Posterior cingulate gyrus (tissue), 11 donors: ENCODE measurements at places on chromosomes 16 and 17.

DNA sequence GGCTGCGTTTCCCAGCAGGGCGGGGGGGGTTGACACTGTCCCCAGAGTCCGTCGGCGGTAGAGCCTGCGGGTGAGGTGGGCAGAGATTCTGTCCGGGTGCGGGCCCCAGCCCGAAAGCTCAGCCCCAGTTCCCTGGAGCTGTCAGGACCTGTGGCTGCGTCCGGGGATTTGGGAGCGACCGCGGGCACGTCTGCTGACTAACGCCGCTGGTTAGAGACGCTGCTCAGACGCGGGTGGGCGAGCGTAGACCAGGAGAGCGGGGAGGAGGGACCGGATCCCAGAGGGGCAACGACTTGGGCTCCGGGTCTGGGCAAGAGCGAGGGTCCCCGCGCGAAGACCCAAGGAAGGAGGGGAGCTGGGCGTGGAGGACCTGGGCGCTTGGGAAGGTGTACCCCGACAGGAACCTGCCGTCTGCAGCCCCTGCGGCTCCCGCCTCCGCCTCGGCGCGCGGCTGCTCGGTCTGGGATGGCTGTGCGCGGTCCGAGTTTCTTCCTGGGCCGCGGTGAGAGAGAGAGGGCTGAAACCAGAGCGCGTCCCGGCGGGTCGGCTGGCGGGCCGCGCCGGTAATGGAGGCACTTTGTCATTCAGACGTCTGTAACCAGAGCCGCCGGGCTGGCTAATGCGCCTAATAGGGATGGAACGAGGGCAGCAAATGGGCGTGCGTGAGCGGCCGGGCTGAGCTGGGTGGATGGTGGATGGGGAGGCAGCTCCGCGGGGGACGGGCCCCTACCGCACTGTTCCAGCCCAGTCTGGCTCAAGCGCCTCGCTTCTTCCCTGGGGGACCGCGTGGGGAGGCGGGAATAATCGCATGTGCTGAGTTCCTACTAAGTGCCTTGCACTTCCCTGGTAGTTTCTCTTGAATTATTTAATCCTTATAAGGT, 2.3 kb downstream of the NGFR start:
- no peak for DNase-seq

- no peak for DNase-seq
Measured at GRCh38 chr17:17603178-17603894, 11.8 kb upstream of the PEMT start.

DNA sequence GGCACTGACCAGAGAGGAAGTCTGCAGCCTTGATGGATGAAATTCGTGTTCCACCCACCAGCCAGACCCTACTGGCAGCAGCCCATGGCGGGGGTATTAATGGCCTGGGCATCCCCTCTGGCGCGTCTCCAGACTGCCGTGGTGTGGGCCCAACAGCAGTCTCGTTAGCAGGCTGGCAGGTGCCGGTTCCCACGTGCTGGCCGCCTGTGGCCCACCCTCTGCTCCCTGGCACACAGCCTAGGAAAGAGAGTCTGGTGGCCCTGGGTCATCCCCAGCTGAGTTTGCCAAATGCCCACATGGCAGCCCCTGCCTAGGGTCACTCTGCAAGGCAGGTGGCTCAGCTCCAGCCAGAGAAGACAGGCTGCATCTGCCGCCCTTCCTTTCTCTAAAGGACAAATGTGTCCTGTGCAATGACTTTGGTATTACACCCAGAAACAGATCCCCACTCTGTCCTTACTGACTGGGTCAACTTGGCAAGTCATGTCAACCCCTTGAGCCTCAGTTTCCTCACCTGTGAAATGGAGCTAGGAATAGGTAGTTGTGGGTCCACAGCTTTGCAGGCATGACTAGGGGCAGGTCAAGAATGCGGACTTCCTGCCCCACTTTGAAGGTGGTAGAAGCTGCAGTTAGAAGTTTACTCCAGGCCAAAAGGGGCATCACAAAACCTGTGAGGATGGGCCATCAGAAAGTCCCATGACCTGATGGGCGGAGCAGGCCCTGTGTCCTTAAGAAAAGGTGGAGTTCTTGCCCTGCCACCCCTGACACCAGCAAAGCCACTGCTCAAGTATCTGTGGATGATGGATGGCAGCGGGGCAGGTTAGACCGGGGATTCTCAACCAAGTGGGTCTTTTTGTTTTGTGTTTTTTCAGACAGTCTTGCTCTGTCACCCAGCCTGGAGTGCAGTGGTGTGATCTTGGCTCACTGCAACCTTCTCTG, 76.6 kb downstream of the ABCC6 start:
- peak; percentile 73 for DNase-seq

DNA sequence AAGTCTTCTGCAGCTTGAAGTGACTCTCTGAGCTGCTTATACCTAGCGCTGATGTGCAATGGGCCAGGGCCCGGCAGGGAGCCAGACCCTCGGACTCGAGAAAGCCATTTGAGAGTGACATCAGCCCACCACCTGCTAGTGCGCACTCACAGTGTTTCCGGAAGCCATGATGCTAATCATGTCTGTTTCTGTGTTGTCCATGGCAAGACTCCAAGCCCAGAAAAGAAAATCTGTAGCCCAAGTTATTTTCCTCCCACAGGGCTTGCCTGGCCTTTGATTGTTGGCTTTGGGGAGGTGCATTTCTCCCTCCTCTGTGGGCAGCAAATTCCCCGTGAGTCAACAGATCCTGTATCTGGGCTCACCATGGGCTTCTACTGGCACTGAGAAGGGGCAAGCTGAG, 1.8 kb upstream of the CDRT4 start:
- no peak for DNase-seq

GRCh38 chr17:280901-281300, 71.7 kb downstream of the RPH3AL start:
- no peak for DNase-seq

GRCh38 chr17:32658470-32659418, 172.0 kb downstream of the CDK5R1 start:
- no peak for DNase-seq

DNA sequence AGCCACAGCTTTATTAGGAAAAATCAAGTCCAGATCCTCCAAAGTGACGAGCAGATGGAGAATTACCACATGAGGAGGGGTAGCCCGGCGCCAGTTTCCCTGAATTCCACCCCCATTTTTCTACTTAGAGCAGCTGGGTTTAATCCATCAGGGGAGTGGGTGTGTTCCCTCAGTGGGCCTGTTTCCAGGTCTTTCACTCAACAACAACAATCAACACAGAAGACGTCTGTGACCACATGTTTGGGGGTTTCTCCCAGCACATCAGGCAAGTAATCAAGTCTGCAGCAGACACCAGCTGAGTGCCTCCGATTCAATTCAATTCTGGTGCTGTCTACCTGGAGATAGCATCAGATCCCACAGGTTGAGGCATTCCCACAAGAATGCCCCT, 6.8 kb downstream of the SLC6A2 start:
- DNase-seq, result no peak

GRCh38 chr16:27801289-27801945, 251.5 kb downstream of the KATNIP start:
- DNase-seq, result no peak

- DNase-seq, result no peak
Measured at GRCh38 chr16:75012380-75013081, 13.7 kb downstream of the ZNRF1 start.

- DNase-seq, result no peak
Measured at GRCh38 chr17:60641126-60641525, 36.5 kb upstream of the BCAS3 start.

DNA sequence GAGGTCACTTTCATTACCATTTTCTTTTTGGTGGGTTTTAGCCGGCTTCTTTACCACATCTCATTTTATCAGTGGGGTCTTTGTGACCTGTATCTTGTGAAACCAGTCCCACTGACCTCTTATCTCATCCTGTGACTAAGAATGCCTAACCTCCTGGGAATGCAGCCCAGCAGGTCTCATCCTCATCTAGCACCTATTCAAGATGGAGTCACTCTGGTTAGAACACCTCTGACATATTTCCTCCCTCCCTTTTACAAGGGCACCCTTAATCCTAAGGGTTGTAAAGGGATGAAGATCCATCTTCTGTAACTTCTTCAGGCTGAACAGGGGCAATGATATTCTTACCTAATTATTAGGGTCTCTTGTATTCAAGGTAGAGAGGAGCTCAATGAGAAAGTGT, 107.9 kb upstream of the HAS3 start:
- DNase-seq, result no peak

GRCh38 chr16:84566545-84567257, 51.2 kb downstream of the COTL1 start:
- no peak for DNase-seq

- DNase-seq, result no peak
Measured at GRCh38 chr17:17175917-17176316, 30.2 kb downstream of the PLD6 start.

DNA sequence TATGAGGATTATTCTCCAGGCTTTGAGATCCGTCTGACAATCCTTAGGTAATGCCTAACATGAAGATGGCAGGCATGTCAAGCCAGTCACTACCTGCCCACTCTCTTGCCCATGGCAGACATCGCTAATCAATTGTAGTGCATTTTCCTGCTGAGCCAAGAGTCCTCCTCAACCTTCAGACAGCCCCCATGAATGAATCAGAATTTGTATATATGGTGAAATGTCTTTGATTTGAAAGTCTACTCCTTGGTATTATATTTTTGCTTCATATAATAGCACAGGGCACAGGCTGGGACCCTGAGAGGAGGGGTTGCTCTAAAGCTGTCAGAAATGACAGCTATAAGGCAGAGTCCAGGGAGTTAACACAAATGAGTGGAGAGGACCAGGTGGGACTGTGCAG, 27.0 kb upstream of the COQ7 start:
- no peak for DNase-seq

GRCh38 chr16:50539053-50539695, 9.0 kb upstream of the NKD1 start:
- no peak for DNase-seq

- DNase-seq, result no peak
Measured at GRCh38 chr17:75619506-75620431, 13.5 kb upstream of the SMIM5 start.

GRCh38 chr16:87387942-87388817, 4.0 kb upstream of the MAP1LC3B start:
- peak; percentile 92 for DNase-seq

DNA sequence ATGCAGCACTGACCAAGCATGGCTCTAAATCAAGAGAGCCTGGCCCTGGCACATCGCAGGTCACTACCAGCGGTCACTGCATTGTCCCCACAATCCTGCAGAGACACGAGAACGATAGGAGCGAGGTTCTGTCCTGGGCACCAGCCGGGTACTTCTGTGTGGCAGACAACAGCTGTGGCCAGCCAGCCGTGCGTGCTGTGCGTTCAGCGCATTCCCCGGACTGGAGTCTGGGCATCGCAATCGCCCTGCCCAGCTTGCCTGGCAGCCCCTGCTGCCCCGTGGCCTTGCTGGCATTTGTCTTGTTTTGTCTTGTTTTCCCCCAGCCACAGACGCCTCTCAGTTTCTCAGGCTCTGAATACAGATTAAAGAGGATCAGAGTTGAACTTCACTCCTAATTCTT, 33.9 kb downstream of the COTL1 start:
- peak; percentile 68 for DNase-seq

- DNase-seq, result no peak
Measured at GRCh38 chr17:74161503-74161875, 42.0 kb upstream of the RPL38 start.

DNA sequence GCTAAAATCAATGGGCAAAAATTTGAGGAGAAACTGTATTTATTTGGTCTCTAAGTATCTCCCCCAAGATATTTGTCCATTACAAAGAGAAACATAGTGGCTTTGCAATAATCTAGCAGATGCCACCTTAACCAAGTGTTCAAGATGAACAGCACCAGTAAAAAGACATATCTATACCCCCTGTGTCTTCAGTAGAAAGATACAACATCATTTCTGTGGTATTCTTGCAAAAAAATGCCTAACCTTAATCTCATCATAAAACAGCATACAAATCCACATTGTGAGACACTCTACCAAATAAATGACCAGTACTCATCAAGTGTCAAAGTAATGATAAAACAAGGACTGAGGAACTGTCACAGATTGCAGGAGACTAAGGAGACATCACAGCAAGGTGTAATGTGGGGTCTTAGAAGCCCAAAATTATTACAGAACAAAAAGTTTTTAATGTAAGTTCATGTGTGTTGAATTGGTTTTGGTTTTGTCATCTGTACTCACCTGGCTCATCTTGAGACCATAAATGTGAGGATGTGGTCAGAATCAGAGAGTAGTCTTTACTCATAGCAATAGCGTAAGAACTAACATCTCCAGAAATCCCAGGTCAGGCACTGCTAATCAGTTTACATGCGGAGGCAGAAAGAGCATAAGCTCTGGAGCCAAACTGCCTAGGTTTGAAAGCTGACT, 77.2 kb downstream of the AATF start:
- no peak for DNase-seq

DNA sequence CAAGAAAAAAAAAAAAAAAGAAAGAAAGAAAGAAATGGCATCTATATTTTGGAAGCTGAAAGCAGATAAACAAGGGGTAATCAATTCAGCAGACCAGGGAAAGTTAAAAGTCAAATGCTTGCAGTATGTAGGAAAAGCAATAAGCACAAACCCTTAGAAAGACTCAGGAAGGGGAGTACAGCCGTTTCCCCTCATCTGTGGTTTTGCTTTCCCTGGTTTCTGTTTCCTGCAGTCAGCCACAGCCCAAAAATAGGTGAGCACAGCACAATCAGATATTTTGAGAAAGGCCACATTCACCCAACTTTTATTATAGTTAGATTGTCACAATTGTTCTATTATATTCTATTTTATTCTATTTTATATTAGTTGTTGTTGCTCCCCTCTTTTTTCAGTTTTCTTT, 14.4 kb upstream of the ALOX12 start:
- DNase-seq, result no peak

- DNase-seq, result no peak
Measured at GRCh38 chr17:70138291-70138865, 31.0 kb upstream of the KCNJ2 start.

- no peak for DNase-seq
Measured at GRCh38 chr17:73882590-73882989, 238.3 kb upstream of the SDK2 start.

GRCh38 chr16:68506331-68507053, 32.6 kb upstream of the ZFP90 start:
- peak; percentile 79 for DNase-seq

DNA sequence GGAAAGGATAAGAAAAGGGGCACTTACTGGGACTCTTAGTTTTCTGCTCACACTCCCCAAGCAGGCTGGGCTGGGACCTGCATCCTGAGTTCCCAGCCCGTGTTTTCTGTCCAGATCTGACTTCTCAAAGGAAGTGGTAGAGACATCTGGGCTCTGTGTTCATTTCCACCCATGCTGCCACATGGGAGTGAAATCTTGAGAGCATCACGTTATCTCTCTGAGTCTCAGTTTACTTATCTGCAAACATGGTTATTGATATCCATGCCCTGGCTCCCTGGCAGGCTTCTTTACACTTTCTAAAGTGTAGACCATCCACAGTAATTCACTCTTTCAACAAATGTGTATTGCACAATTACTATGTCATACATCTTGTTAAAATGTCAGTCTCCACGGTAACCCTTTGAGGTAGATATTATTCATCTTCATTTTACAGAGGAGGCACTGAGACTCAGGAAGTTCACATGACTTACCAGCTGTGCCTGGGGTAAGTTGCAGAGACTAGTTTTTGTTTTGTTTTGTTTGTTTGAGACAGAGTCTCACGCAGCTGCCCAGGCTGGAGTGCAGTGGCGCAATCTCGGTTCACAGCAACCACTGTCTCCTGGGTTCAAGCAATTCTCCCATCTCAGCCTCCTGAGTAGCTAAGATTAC, 3.4 kb downstream of the ZNF688 start:
- no peak for DNase-seq

GRCh38 chr17:55458978-55459377, 37.3 kb upstream of the MMD start:
- DNase-seq, result no peak
